ENCODE measurements at places on chromosomes 4 and X. TPM values are rescaled to one million over a fixed set of nuclear protein-coding genes. Genes with fewer than 3 reads are reported as not detected.

- DNase-seq = no peak
These were observed 174.2 kb upstream of the ETNPPL start for GRCh38 chr4:108937066-108937465.

- DNase-seq = no peak
These were observed 18.7 kb upstream of the TLR8 start for GRCh38 chrX:12887767-12888166.

GRCh38 chr4:163474027-163474426 lies 473 bp upstream of the TKTL2 start:
- DNase-seq = no peak

- DNase-seq = no peak
These were observed 52.7 kb upstream of the FTHL17 start for GRCh38 chrX:31124536-31124935.

DNA sequence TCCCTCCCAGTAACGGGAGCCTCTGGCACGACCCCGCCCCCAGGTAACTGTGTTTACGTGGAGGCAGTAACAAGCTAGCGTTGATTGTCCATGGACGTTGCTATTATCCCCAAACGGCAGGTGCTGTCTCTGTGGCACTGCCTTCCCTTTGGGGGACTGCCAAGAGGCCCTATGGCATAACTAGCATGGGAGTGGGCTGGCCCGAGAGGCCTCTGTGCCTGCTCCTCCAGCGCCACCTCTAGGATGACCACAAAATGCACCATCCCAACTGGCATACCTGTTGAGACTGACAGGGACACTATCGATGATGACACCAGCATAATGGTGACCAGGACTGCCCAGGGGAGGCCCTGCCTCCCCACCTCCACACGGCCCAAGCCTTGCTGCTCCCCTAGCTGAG lies 1.5 kb downstream of the SRPK3 start:
- DNase-seq = no peak

DNA sequence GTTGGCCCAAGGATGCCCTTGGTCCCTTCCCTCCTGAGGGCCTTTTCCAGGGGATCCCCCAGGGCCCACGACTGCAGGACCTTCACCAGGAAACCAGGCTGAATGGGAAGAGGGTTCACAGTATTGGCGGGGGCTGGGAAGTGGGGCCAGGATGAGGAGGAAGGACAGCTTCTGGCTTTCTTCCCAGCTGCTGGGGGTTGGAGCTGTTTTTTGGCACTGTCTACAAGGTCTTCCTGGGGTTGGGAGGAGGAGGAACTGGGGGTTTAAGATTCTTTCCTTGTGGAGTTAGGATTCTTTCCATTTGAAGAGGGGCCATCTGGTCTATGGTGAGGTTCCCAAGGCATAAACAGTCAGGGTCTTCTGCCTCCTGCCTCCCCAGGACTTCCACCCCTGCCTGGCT lies 64.8 kb downstream of the KIF4A start:
- no peak for DNase-seq

GRCh38 chrX:153800177-153800722 lies 5.8 kb downstream of the SSR4 start:
- no peak for DNase-seq

DNA sequence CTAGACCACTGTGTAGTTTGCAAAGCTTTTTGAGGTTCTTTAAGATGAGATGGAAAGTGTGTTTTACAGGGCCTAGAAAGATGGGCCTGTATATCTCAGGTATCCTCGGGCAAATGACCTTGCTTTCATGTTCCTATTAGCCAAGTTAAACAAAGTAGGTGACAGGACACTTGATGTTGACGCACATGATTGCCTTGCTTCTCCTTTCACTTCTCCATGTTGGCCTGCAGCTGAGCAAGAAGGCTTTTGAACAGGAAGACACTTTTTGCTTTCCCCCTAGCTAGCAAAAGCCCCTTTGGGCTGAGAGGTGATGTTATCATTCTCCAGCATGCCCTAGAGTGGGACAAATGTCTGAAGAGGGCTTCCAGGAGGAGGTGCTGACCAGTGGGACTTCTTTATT lies 202.1 kb downstream of the GPC3 start:
- no peak for DNase-seq

GRCh38 chrX:19382555-19383145 lies 38.9 kb downstream of the PDHA1 start:
- peak; percentile 65 for DNase-seq

DNA sequence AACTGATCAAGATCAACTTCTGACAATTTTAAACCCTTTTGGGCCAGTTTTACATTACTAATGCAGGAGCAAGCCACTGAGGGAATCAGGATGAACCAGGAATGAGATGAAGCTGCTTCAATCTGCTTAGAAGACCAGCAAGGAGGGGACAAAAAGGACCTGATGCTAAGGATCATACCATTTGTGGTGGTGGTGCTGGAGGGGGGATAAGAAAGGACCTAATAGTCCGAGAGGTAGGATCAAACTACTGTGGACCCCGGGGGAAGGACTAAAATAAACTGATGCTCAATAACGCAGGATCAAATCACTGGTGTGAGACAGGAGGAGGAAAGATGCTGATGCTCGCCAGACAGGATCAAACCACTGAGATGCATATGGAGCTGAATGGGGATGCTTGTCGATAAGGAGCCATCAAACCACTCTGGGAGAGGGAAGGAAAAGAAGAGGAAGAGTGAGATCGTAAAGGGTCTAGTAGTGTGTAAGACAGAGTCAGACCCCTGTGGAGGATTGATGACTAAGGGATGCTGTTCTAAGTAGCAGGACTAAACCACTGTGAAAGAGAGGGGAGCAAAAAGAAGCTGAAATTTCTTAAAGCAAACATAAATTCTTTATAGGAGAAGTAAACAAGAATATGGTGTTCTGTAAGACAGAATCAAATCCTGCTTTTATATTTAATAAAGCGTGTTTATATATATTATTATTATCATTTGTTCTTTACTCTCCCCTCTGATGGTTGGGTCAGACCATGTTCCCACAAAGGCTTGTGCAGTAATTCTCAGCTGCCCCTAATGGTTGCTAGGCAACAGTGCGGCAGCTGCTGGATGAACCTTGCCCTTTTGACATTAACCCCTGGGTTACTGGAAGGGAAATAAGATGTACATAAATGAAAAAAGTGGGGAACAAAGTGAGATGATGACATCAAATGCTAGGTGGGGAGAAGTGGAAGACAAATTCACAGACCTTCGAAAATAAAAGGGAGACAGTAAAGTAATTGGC lies 432.5 kb upstream of the FGF16 start:
- DNase-seq = no peak

DNA sequence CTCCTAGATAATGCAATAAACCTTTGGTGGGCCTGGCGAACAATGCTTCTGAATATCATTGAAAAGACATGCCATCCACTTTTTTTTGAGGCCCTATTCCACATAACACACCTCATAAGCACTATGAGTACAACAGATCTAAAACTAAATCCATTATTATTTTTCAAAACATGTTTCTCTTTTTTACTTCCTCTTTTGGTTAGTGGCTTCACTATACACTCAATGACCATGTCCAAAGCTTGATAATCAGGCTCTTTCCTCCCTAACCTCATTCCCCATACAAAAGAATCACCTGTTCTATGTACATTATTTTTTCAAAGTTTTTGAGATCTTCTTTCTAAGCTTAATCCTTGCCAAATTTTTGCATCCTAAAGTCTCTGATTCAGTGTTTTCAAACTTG lies 20.4 kb upstream of the NPY2R start:
- no peak for DNase-seq

GRCh38 chrX:109389917-109390316 lies 92.0 kb downstream of the GUCY2F start:
- no peak for DNase-seq

DNA sequence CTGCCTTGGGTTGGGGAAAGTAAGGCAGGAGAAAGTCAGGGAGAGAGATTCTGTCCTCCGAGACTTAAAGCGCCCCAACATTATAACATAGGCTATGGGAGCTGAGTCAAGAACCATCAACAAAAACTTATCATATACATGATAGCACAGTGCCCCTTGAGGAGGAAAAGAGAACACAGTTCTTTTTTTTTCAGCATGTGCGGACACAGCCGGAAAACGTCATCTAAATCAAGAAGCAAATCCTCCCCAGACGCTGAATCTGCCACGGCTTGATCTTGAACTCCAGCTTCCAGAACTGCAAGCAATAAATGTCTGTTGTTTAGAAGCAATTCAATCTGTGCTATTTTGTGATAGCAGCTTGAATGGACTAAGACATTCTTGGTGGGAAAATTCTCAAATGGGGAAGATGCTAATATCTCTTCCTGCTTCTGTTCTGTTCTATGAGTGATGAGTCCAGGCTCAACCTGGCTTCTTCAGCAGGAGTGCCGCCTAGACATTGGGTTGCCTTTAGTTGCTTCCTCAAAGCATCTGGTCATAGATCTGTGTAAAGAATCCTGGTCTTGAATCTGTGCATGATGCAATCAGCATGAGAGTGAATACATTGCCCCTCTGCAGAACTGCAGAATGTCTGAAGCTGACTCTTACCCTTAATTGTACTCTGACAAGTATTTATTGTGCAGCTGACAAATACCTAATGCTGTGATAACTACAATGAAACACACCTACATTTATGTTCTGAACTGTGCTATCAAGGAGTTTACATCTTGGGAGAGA lies 549.8 kb upstream of the PRKX start:
- no peak for DNase-seq

- DNase-seq = no peak
These were observed 136.4 kb downstream of the HHIP start for GRCh38 chr4:144782345-144782744.

DNA sequence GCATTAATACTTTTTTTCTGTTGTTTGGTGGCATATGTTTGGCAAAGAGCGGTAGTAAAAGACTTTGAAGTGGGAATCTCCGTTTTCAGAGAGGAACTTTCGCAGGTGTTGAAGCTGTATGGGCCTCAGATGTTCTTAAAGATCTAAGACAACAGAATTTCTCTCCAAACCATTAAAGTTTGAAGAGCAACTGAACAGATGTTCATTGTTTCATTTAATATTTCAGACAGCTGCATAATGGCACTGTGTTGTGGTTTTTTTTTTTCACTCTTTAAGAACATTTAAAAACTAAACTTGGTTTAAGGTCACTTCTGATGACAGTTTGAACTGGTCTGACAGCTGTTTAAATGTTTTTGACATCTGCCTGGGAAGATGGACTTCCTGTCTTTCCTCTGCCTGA lies 882.7 kb upstream of the PCDH10 start:
- DNase-seq = no peak

GRCh38 chr4:158786121-158786601 lies 17.3 kb downstream of the FNIP2 start:
- DNase-seq = no peak

DNA sequence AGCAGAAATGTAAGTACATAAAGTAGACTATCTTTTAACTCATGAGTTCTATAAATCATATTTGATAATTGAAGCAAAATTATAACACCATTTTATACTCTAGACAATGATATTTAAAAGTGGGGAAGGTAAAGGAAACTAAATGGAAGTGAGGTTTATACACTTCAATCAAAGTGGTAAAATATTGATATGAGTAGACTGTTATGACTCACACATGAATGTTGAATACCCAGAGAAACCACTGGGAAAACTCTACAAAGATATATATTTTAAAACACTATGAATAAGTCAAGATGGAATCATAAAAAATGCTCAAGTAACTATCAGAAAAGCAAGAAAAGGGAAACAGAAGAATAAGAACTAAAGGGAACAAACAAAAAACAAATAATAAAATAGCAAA lies 8.4 kb downstream of the VSIG1 start:
- no peak for DNase-seq

GRCh38 chr4:147975933-147976928 lies 244.3 kb downstream of the ARHGAP10 start:
- DNase-seq = no peak

GRCh38 chrX:21926527-21927278 lies 13.8 kb upstream of the SMS start:
- no peak for DNase-seq

GRCh38 chr4:79597266-79597665 lies 189.2 kb upstream of the GK2 start:
- no peak for DNase-seq

- no peak for DNase-seq
These were observed 2464.6 kb downstream of the PCDH7 start for GRCh38 chr4:33184657-33185290.

- no peak for DNase-seq
These were observed 112.9 kb upstream of the NKX1-1 start for GRCh38 chr4:1518997-1519700.

- no peak for DNase-seq
These were observed 78.9 kb upstream of the CNKSR2 start for GRCh38 chrX:21295246-21295820.

GRCh38 chrX:16870862-16871815 lies 977 bp upstream of the RBBP7 start:
- DNase-seq = no peak

- DNase-seq = no peak
These were observed 54.1 kb downstream of the BMP3 start for GRCh38 chr4:81084634-81085033.

- DNase-seq = no peak
These were observed 212.3 kb downstream of the DCAF12L2 start for GRCh38 chrX:125953814-125954213.

DNA sequence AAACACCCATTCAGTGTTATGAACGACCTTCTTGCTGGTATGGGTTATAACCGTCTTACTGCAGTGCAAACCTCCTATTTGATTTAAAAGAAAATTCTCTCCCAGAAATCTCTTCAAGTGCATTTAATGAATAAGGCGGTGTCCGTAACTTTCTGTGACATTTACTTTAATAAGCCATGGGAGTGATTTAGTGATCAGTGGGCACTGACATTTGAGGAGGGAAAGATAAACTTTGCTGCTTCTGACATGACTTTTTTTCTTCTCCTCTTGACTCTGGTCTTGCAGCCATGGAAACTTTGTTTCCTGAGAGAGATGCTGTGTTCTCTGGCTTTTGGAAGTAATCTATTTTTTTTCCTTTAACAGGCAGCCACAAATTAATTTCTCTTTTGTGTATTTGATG lies 106.1 kb downstream of the NHS start:
- no peak for DNase-seq

GRCh38 chr4:65498606-65499005 lies 171.7 kb downstream of the EPHA5 start:
- no peak for DNase-seq

DNA sequence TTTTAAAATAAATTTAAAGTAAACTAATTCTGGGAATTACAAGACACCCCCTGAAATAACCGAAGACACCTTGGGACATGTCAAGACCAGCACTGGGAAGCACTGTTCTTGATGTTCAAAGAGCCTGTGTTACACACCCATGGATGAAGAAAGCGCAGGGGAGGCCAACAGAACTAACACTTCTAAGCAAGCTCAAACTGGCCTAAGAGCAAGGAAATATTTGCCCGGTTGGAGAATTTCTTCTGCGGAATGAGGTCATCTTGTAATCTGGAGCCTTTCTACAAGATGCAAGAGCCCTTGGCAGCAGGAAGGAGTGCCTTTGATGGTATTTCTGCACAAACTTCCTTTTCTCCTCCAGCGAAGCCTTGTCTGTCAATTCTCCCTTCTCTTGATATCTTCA lies 9.3 kb upstream of the EFHC2 start:
- DNase-seq = no peak

RHOXF1 gene
- not detected for total RNA-seq

KCTD8 gene
- not detected for total RNA-seq

MAGEA6 gene
- total RNA-seq = not detected

NUDT10 gene
- 0.15 TPM for total RNA-seq

MAGEB2 gene
- not detected for total RNA-seq

CT45A6 gene
- total RNA-seq = not detected

ABLIM2 gene
- 0.30 TPM for total RNA-seq

ARMCX6 gene
- total RNA-seq = 35.2 TPM

SERPINA7 gene
- not detected for total RNA-seq

IDS gene
- total RNA-seq = 55.7 TPM

GAGE12H gene
- not detected for total RNA-seq

C4orf51 gene
- total RNA-seq = not detected

TACR3 gene
- total RNA-seq = not detected

TAF1 gene
- 48.9 TPM for total RNA-seq

HS6ST2 gene
- not detected for total RNA-seq

XAGE1A gene
- not detected for total RNA-seq

FGG gene
- total RNA-seq = not detected
